ENCODE measurements at places on chromosomes 3 and 15.

GRCh38 chr3:16739541-16740105 is 134.4 kb upstream of the DAZL start:
- DNase-seq: no peak

DNA sequence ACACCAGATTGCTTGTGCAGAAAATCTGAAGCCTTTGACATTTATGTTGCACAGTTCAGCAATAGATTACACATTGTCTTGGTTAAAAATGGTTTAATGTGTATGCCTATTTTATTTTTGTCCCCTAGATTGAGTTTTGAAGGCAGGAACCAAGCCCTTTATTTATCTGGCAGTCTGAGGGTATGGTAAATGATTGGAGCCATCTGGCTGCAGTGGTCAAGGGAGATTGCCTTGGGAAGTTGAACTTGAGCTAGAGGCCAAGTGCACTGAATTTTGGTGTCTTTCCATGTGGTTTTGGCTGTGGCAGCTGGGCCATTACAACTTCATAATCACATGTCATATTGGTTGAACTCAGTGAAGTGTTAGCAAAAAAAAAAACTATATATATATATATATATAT is 248.7 kb upstream of the C2CD4B start:
- DNase-seq: no peak

DNA sequence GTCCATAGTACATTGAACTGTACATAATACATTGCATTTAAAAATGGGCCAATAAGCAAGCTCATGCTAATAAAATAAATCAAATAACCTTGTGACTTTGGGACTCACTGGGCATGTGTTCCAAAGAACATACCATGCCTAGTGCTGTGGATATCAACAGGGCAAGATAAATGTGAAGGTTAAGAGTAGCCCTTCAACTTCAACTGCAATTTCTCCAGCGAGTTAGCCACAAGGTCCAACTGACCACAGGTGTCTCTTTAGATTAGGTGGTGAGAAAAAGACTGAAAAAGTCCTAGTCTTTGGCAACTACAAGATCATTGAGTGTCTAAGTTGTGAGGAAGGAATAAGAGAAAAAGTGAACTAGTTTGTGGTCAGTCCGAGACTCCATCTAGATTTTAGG is 78.3 kb upstream of the ATP11B start:
- DNase-seq: no peak

DNA sequence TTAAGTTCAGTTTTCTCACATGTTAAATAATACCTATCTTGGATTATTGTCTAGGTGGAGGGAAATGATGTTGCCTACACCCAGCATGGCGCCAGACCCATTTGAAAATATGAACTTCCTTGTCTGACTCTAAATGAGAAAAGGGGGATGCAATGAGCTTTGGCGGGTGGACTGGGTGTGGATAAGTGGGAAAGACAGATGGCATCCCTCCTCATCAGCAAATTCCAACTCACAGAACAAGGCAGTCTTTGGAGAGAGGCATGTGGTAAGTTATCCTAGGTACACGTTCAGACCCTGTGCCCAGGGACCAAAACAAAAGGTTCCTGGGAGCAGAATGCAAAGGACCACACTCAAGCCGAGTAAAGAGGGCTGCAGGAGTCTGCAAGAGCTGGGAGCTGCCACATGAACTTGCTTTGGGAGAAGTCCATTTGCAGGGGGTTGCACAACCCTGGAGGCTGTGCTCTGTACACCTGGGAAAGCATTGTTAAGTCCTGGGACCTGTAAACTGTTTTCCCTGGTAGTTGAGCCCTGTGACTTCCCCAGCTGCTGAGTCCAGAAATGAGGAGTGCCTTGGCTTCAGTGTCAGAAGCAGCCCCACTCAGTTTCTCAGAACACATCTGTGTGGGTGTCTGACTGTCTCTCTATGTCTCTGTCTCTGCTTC is 102.3 kb upstream of the TPM1 start:
- DNase-seq: no peak

DNA sequence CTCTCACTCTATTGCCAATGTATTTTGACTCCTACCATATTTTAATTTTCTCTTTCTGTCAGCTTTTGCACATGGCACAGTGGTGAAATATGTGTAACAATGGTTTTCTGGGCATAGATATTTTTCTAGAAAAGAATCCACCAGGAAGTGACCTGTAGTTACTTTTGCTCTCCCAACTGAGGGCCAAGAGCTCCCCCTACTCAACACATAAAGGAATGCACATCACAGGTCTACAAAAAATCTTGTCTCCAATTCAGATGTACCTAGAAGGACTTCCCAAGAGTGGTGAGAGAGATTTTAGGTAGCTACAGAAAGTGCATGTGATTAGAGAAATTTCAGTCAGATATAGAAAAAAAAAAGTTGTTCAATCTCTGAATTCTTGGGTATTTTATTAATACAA is 15.6 kb downstream of the CPA3 start:
- DNase-seq: no peak

DNA sequence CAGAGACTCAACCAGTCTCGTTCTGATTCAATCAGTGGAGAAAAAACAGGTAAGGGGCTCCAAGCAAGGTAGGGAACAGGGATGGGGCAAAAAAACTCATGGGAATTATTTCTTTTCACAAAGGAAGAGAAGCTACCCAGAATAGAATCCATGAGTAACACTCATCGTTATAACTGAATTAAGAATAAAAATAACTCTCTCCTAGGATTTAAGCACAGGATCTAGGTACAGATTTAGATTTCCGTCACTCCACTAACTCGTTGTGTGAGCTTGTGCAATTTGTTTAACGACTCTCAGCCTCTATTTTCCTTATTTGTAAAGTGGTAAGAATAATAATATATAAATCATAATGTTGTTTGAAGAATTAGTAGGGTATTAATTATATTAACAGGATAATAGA is 68.6 kb downstream of the ADAMTS9 start:
- DNase-seq: no peak

- DNase-seq: no peak
Measured at GRCh38 chr3:64859625-64860535, 172.1 kb upstream of the ADAMTS9 start.

DNA sequence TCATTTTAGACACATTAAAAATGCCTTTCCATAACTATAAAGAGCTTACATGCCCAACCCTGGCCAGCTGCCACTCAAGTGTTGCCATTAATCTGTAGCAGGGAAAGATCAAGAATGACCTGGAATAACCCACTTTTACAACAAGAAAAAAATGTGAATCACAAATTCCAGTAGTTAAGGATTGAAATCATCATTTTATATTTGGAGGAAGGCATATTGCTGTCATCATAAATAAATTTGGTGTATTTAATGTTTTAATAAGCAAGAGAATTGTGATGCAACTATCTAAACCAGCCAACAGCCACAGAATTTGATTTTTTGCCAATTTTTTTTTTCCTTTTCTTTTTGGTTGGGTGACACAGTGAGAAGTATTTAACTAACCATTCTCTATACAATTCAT is 240.0 kb upstream of the SEMA6D start:
- no peak for DNase-seq

DNA sequence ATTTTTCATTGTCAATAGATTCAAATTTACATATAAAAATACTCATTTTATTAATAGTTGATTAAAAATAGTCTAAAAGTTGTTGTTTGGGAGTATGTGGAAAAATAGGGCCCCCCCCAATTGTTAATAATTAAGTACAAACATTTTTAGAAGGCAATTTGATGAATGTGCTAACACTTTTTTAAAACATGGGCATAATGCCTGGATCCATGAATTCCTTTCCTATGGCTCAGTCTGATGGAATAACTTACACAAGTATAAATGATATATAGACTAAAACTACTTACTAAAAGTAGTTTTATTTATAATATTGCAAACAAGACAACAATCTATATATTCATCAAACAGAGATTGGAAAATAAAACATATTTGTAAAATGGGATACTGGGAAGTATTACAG is 247.2 kb upstream of the LRRN1 start:
- DNase-seq: no peak

- DNase-seq: no peak
Measured at GRCh38 chr3:179348325-179349013, 960 bp downstream of the MFN1 start.

GRCh38 chr15:40369474-40369869 is 11.5 kb downstream of the DISP2 start:
- DNase-seq: no peak

GRCh38 chr15:59280855-59281254 is 74.2 kb downstream of the LDHAL6B start:
- no peak for DNase-seq

- no peak for DNase-seq
Measured at GRCh38 chr3:89405176-89405575, 297.8 kb downstream of the EPHA3 start.

DNA sequence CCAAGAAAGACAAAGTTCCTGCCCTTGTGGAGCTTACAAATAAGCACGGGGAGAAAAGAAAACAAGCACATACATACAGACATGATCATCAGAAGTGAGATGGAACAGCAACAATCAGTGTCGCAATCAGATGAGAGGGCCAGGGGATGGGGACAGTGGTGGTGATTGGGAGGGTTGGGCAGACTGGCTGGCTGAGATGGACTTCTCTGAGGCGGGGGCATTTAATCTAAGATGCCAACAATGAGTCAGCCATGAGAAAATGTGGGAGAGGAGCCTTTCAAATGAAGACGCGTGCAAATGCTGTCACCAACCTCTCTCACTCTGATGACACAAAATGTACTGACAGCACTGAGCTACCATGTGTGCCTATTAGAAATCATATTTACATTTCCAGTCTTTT is 81.4 kb downstream of the NCEH1 start:
- DNase-seq: no peak

- DNase-seq: no peak
Measured at GRCh38 chr15:65642594-65642993, 20.9 kb downstream of the SLC24A1 start.

- DNase-seq: no peak
Measured at GRCh38 chr3:124318656-124319055, 326.7 kb upstream of the ROPN1 start.

- no peak for DNase-seq
Measured at GRCh38 chr3:133413161-133414020, 13.5 kb downstream of the BFSP2 start.

DNA sequence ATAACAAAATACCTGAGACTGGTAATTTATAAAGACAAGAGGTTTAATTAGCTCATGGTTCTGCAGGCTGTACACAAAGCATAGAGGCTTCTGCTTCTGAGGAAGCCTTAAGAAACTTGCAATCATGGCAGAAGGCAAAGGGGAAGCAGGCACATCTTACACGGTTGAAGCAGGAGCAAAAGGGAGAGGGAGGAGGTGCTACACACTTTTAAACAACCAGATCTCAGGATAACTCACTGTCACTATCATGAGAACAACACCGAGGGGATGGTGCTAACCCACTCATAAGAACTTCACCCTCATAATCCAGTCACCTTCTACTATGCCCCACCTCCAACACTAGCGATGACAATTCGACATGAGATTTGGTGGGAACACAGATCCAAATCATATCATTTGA is 54.4 kb downstream of the ATP8B4 start:
- DNase-seq: no peak

GRCh38 chr3:30516238-30516637 is 90.2 kb upstream of the TGFBR2 start:
- DNase-seq: no peak

GRCh38 chr3:114856835-114857234 is 290.3 kb downstream of the ZBTB20 start:
- no peak for DNase-seq

DNA sequence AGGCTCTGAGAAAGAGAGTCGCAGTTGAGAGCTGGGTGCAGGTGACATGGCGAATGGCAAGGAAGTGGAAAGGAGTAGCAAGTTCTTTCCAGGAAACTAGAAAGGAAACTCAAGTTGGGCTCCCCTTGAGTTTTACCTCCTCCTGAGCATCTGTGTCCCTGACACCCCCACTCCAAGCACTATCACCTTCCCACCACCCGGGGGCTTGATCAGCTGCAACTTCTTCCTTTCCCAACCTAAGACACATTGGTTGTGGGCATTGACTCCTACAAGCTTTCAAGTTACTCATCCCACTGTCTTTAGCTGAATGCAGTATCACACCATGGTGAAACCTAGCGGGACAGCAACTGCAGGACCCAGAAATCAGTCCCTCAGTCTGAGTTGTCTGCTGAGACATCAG is 256.6 kb upstream of the NR2F2 start:
- no peak for DNase-seq

- no peak for DNase-seq
Measured at GRCh38 chr3:170485696-170486095, 67.0 kb downstream of the CLDN11 start.

DNA sequence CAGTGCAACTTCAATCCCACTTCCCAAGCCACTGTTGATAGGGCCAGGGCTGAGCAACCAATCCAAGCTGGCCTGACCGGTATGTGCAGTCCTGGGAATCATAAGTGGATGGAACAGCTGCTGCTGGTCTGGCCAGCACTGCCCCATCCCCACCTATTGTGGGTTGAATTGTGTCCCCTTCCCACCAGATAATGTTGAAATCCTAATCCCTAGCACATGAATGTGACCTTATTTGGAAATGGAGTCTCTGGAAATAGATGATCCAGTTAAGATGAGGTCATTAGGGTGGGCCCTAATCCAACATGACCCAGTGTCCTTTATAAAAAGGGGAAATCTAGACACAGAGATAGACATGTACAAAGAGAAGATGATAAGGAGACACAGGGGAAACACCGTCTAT is 13.7 kb upstream of the PDIA5 start:
- no peak for DNase-seq

GRCh38 chr3:54928046-54928770 is at the start of gene LRTM1:
TSS of gene LRTM1 (minus strand) at chr3:54928059. CDS start at chr3:54927911, 148 bp downstream.
- no peak for DNase-seq

- no peak for DNase-seq
Measured at GRCh38 chr3:167609156-167609555, 44.6 kb downstream of the WDR49 start.

DNA sequence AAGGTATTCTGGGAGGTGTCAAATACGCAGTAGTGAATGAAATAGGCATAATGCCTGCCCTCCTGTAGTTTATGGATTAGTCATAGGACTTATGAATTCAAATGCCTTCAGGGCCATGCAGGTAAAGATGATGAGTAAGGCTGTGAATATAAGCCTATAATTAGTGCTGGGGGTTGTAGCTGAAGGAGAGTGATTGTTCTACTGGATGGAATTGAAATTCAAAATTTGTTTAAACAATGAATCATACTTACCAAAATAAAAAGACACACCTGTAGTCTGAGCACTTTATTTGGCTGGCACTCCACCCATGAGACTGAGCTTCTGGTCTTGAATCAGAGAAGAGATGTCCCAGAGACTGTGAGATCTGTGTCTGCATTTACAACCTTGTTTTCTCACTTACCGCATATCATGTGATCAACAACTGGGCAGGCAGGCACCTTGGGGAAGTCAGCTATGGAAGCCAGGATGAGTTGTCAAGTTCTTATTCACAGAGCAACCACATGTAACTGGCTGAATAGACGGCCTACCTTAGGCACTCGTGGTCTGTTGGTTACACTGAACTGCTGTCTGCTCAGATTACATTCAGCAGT is 291.8 kb downstream of the NAALADL2 start:
- DNase-seq: no peak

DNA sequence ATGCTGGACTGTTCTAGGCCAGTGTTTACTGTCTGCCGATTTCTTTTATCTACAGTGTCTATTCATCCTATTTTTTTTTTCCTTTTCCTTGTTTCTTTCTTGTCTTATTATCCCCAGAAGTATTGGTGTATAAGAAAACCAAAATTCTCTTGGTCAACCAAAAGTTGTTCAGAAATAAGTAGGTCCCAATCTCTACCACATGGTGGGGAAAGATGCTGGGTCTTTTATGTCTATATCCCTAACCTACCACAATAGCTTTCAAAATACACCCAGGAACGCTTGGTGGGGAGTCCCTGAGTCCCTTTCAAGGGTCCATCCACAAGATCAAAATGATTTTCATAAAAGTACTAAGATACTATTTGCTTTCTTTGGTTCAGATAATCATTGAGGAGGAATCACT is 225.6 kb downstream of the CLSTN2 start:
- no peak for DNase-seq
